Dermis blood vessel endothelial cell (primary cell): ENCODE measurements at places on chromosomes 13 and 19. TPM values are rescaled to one million over a fixed set of nuclear protein-coding genes. Genes with fewer than 3 reads are reported as not detected.

Gene ADGRE3
- total RNA-seq = not detected in 2 replicates

Gene PRR36
- total RNA-seq = not detected in 2 replicates

Gene OR7C1
- not detected in 2 replicates for total RNA-seq

Gene POU4F1
- total RNA-seq = not detected in 2 replicates
